ENCODE measurements at places on chromosomes 13 and 19. TPM values are rescaled to one million over a fixed set of nuclear protein-coding genes. Genes with fewer than 3 reads are reported as not detected.

Gene RNF17
- 0.52 TPM for total RNA-seq

Gene PDE4C
- 1.7 TPM for total RNA-seq

Gene RFPL4AL1
- not detected for total RNA-seq

- no peak for DNase-seq
These were observed 15.7 kb downstream of the ARID3A start for GRCh38 chr19:941292-942132.

- DNase-seq: no peak
These were observed 24.1 kb downstream of the ADGRL1 start for GRCh38 chr19:14181906-14182305.

GRCh38 chr13:28685892-28686291, 27.0 kb downstream of the POMP start:
- DNase-seq: no peak

DNA sequence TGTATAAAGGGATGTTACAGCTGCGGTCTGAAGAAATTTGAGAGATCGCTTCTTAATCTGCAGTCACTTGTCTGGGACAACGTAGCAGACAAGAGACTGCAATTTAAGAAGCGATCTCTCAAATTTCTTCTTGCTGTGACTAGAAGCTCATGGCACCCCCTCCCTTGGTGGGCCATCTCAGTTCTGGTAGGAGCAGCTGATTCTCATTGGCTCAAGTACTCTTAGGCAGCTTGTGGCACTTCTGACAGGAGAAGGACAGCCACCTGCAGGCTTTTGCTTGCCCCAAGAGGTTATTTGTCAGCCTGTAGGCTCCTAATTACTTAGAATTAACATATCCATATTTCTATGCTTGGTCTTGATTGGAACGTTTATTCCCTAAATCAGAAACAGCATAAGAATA, 503.0 kb downstream of the DCT start:
- DNase-seq: no peak

DNA sequence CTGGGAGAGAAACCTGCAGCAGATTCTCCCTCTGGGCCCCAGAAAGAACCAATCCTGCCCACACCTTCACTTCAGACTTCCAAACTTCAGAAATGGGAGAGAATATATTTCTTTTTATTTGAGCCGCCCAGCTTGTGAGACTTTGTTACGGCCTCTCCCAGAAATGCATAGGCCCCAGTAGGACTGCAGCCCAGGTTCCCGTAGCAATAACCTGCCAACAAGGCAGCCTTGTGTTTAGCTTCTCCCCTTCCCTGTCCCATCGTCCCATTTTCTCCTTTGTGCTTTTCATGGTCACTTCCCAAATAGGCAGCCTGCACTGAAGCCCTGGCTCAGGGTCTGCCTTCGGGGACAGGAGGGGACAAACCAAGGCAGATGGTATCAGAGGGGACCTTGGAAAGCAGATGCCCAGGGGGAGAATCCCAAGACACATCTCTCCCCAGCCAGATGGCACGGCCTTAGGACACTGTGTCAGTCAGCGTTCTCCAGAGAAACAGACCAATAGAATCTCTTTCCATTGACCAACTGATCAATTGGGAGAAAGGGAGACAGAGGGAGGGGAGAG, 3.7 kb upstream of the ARHGEF7 start:
- DNase-seq: no peak

DNA sequence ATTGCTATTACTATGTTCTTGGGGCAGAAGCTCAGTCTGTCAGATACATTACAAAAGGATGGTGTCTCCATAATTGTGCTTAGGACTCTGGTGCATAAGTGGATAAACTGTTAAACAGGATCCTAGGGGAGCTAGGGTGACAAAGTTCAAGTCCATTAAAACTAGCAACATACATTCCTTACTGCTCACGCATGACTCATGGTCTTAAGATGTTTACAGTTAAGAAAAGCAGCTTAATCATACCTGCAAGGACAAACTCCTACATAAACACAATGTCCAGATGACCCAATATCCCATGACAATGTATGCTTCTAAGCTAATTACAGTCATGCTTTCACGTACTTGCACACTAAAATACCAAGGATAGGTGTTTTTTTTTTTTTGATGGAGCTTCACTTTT, 3.5 kb upstream of the ZNF701 start:
- no peak for DNase-seq

DNA sequence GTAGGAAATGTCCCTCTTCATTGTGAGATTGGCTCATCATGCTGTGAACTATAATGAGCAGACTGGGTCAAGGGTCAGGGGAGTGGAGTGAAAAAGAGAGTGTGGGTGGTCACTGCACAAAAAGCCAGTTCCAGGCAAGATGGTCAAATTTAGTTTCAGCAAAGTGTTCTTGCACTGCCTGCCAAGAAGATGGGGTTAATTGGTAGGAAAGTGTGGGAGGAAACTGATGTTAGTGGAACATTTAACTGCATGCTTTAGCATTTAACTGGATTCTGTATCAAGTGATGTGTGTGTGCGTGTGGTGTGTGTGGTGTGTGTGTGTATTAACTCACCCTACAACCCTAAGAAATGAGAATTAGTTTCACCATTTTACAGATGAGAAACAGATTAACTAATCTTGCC, 131.6 kb downstream of the COG6 start:
- no peak for DNase-seq
